NCI-H146 (cell line): ENCODE measurements at places on chromosomes 16 and 17.

GRCh38 chr16:27966756-27967155 is 96.8 kb downstream of the GSG1L start:
- no peak for DNase-seq

- DNase-seq: no peak
These were observed 3.8 kb downstream of the SNX29 start for GRCh38 chr16:11980136-11980844.

GRCh38 chr17:55641676-55642081 is 81.0 kb downstream of the TMEM100 start:
- peak; percentile 1 for DNase-seq

DNA sequence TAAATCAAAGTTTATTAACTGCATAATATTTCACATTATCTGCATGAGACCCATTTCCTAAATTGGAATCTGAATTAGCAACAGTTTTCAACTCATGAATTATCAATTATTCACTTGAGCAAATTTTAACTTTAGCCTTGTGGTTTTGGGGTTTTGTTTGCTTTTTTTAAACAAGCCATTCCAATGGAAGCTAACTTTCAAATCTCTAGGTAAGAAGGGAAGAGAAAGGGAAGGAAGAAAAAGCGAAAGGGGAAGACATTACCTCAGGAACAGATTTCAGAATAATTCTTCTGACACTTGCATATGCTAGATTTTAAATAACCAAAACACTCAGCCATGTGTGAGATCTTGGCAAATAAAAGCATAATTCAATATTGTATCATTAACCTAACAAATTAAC is 102.7 kb downstream of the CA4 start:
- DNase-seq: no peak

DNA sequence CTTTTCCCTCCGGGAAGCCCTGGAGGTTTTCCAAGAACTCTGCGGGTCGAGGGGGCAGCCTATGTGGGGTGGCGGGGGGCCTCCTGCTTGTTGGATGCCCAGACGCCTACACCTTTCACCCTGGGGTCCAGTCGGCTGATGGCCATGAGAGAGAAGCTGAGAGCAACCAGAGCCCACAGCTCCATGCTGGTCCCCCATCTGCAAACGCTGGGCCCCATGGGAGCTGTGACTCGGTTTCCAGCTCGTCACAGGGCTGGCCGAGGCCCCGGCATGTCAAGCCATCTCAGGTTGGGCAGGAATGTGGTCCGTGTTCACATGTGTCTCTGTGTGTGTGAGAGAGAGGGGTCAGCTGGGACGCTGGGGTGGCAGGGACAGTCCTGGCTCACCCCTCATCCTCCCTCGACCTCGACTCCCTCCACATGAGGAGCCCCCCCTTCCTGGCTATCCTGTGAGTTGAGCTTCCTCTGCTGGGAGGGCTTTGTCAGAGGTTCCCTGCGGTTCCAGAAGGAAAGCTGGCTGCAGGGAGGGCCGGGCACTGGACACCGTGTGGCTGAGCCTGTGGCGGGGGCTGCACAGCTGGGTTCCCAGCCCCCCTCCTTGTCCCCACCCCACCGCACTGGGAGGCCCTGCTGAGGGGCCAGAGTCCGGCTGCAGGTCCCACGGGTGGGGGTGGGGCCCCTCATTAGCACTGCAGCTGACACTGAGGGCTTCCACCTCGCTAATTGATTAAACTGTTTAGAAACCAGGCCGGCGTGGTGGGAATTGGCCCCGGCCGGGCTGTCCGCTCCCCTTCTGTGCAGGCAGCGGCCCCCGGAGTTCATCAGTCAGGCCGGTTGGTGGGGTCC is 19.1 kb downstream of the METRNL start:
- no peak for DNase-seq

DNA sequence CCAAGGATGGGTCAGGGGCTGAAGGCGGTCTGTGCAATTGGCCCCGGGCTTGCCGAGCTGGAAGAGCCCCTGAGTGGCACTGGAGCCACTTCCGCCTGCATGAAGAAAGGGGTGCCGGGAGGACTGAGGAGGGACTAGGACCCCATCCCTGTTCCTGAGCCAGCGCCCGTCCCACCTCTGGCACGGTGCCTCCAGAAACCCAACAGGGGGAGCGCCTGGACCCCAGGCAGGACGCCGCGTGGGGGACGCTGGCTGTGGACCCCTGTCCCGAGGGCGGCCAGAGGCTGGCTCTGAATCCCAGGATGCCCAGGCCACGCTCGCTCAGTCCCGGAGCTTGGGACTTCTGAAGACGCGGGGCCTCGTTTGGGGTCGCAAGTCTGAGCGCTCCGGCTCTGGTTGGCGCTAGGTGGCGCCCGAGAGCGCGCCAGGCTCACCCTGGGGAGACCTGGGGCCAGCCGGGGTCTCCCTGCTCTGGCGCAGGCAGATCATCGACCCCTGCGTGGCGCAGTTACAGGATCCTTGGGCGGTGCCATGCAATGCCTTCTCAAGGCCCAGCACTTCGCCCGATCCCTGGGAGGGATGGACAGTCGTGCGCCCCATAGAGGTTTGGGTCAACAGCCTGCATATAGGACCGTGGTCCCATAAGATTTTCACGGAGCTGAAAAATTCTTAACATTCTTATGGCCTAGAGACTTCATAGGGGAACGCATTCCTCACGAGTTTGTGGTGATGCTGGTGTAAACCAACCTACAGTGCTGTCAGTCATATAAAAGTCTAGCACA is 58.5 kb upstream of the CREBBP start:
- DNase-seq: peak; percentile 66

GRCh38 chr17:42878123-42878880 is 22.3 kb upstream of the G6PC1 start:
- peak; percentile 90 for DNase-seq

DNA sequence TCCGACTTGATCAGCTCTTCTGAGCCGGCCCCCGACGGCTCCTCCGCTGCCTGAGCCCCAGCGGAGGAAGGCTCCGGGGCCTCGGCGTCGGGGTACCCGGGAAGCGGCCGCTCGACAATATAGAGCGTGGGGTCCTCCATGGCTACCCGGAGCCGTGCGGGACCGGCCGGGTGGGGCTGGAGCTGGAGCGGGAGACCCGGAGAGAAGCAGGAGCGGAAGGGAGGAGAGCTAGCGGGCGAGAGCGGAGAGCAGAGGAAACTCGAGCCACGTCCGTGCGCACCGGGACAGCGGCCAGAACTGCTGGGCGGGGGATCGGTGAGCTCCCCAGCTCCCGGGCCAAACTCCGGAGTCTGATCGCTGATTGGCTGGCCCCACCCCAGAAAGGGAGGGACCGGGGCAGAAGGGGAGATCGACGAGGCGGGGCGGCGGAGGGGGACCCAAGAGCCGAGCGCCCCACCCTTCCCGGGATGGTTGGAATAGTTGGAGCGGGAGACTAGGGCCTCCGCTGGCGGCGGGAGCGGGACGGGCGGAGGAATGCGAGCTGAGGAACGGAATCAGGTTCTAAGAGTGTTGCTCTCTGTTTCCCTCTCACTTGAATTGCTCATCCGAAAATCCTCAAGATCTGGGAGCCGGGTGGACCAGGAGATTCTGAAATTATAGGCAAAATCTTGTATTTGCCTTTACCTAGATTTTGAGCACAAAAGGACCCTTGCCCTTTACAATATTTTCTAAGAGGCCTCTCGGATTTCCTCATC is at the start of gene CAVIN1:
Gene CAVIN1 (minus strand): TSS at position 299 of the 755 bp plus-strand sequence. CDS start 159 bp downstream, at position 140.
- no peak for DNase-seq

DNA sequence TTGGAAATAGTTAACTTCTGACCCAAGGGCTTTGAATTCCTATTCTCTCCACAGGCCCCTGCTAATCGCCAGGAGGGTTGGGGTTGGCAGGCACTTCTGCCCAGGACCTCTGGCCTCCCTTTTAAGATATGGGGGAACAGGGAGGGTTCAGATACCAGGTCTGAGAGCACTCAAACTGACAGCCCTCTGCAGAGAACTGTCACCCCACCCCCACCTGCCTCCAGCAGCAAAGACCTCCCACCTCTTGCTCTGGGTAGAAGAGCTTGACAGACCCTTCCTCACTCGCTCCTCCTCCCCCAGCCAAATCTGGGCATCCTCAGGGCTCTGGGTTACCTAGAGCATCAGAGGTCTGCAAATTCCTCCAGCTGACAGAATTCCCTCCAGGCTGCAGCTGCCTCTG is 11.6 kb downstream of the CDH3 start:
- no peak for DNase-seq

- no peak for DNase-seq
These were observed 5.4 kb upstream of the PRR35 start for GRCh38 chr16:554640-555365.

DNA sequence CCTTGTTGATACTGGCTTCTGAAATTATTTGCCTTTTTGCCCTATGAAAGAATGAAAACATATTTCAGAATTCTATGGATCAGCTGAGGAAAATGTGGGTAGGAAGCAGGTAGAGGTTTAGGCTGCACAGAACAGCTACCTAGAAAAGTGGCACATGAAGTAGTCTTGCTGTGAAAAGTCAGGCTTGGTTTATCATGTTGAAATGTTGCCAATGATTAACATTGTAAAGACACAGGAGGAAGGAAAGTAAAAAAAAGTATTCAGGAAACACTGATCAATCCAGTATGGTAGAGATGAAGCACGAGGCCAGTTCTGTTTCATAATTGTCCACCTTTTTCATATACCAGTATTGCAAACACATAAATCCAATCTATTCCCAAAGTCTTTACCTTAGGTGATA is 29.9 kb downstream of the ABCA6 start:
- no peak for DNase-seq

GRCh38 chr16:55701442-55702319 is 45.9 kb downstream of the SLC6A2 start:
- peak; percentile 27 for DNase-seq

- DNase-seq: no peak
These were observed 9.0 kb downstream of the IRX5 start for GRCh38 chr16:54939510-54940278.

DNA sequence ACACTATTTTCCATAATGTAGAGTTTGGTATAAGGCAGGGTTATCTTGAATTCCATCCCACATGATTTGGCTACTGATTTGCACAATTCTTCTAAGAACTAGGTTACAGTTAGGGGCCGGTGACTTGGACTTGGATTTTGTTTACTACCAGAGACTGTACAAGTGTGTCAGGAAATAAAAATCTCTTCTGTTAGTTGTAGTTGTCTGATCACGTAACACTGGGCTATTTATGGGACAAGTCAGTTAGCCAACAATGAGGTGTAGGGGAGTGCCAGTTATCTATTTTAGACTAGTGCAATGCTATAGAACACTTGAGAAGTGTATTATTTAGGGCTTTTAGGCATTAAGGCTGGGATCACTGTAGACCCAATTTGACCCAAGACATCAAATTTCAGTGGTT is 39.7 kb upstream of the GHDC start:
- no peak for DNase-seq

GRCh38 chr17:72318131-72318530 is 197.3 kb downstream of the SOX9 start:
- DNase-seq: no peak

DNA sequence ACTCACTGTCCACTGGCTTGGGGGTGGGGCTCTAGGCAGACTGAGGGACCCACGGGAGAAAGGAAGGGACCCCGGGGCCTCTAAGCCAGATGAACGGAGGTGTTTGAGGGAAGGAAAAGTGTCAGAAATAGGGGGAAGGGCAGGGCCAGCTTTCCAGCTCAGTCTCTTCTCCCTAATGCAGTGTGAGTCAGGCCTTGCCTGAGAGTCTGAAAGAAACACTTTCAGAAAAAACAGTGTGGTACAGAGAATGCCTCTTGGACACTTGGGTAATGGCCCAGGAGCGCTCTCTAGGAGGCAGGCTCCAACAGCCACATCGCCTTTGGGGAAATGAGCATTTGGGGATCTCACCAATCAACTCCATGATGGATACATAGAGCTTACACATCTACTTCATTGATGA is 46.9 kb downstream of the NDEL1 start:
- DNase-seq: no peak

- peak; percentile 60 for DNase-seq
These were observed 145.3 kb upstream of the LHX1 start for GRCh38 chr17:36791942-36792475.

- DNase-seq: no peak
These were observed 29.5 kb upstream of the CDH1 start for GRCh38 chr16:68707340-68708152.

DNA sequence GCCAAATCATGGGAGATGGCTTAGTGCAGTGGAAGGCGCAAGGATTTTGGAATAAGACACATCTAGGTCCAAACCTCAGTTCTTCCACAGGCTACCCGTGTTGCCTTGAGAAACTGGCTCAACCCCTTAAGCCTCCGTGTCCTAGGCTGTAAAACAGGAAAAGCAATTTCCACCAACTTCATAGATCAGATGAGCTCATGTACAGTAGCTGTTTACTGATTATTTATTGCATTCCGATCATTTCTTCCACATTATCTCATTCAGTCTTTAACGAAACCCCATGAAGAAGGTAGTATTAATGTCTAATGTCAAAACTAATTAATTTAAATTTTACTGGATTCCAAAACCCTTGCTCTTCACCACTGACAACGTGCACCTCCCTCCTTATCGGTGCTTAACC is 231.6 kb downstream of the GRIN2A start:
- DNase-seq: no peak

- no peak for DNase-seq
These were observed 961.9 kb downstream of the CDH11 start for GRCh38 chr16:64159976-64160375.
